ENCODE measurements at places on chromosomes 4 and X. TPM values are rescaled to one million over a fixed set of nuclear protein-coding genes. Genes with fewer than 3 reads are reported as not detected.
A peak's percentile ranks its signal among the peaks of the same experiment; 100 is the strongest.

DNA sequence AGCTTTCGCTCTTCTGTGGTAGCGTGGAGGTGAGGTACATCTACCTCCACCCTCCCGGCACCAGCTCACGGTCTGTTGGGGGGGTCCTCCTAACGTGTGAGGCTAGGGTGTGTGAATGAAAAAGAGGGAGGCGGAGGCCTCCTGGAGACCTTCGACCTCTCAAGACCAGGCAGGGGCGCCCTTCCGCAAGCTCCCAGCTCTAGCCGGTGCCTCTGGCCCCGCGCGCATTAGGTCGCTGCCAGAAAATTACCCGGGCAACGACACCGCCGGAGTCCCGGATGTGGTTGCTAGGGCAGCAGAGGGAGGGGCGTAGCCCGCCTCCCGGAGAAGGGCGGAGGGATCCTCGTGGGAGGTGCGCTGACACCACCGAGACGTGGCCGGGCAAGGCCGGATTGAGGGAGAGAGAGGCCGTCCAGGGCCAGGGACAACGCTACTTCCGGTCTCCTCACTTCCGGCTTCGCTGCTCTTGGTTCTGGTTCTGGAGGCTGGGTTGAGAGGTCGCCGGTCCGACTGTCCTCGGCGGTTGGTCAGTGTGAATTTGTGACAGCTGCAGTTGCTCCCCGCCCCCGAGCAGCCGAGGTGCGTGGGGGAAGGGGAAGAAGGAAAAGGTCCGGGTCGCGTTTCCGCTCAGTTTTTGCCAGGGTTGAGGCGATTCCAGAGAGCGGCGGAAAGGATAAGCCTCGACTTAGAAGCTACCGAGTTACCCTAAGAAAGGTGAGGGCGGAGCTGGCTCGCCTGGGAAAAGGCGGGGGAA lies at the start of the genes ARFIP1 and TIGD4:
TSS of gene ARFIP1 (plus strand) at position 442 of the 754 bp plus-strand sequence. CDS start 49,680 bp downstream, outside the sequence.
TSS of gene TIGD4 (minus strand) at position 218 of the 754 bp plus-strand sequence. CDS start 8,726 bp downstream, outside the sequence.
- no peaks in the 10 kb centered on the region for H3K27me3 ChIP-seq
- peak; percentile 97 for DNase-seq
- no peaks in the 10 kb centered on the region for H3K36me3 ChIP-seq
- H3K4me3 ChIP-seq = peak within 1 kb of the TSS; percentile 84
- peak within 1 kb of the TSS; percentile 76 for H3K27ac ChIP-seq

- no peak overlapping the region for H3K4me3 ChIP-seq
- no peak for DNase-seq
- H3K27me3 ChIP-seq = no peaks in the 10 kb centered on the region
- peaks cover 19% of the 10 kb centered on the region for H3K4me1 ChIP-seq
These were observed 133.0 kb upstream of the RASGEF1B start for GRCh38 chr4:81604683-81605218.

- H3K4me1 ChIP-seq = no peaks in the 10 kb centered on the region
- H3K36me3 ChIP-seq = no peaks in the 10 kb centered on the region
- DNase-seq = no peak
- H3K27ac ChIP-seq = no peak overlapping the region
- H3K4me3 ChIP-seq = no peak overlapping the region
- no peaks in the 10 kb centered on the region for H3K27me3 ChIP-seq
These were observed 638.5 kb upstream of the FAM241A start for GRCh38 chr4:111506706-111507105.

- H3K4me1 ChIP-seq = no peaks in the 10 kb centered on the region
- peaks cover 3% of the 10 kb centered on the region for H3K36me3 ChIP-seq
- H3K27me3 ChIP-seq = no peaks in the 10 kb centered on the region
- H3K4me3 ChIP-seq = no peak overlapping the region
- no peak overlapping the region for H3K27ac ChIP-seq
These were observed 16.2 kb downstream of the AFF1 start for GRCh38 chr4:86950831-86951525.

DNA sequence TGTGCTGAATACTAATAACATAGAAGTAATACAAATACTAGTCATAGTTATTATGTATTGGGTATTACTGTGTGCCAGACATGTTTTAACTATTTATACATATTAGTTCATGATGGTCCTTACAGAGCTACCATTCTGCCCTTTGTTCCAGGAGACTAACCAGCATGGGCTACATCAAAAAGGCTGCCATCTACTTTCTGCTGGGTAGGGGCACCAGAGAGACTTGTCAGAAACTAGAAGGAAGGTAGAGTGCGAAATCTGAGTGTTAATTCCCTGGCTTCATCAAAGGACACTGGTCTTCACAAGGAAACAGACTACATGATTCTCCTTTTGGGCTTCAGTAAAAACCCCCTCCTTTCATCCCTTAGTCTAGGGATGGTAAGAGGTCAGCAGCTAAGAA lies 347.8 kb downstream of the GBA3 start:
- H3K4me1 ChIP-seq = no peaks in the 10 kb centered on the region
- no peak for DNase-seq
- H3K27ac ChIP-seq = no peak overlapping the region
- no peaks in the 10 kb centered on the region for H3K36me3 ChIP-seq

Gene RAB41
- polyA plus RNA-seq = not detected

Gene ACE2
- 9.2 TPM for polyA plus RNA-seq

All from heart left ventricle (tissue), 16 donors.